CD4-positive, alpha-beta T cell treated with Interleukin-4 for 4 hours (primary cell): ENCODE measurements at places on chromosomes 11 and 22.

DNA sequence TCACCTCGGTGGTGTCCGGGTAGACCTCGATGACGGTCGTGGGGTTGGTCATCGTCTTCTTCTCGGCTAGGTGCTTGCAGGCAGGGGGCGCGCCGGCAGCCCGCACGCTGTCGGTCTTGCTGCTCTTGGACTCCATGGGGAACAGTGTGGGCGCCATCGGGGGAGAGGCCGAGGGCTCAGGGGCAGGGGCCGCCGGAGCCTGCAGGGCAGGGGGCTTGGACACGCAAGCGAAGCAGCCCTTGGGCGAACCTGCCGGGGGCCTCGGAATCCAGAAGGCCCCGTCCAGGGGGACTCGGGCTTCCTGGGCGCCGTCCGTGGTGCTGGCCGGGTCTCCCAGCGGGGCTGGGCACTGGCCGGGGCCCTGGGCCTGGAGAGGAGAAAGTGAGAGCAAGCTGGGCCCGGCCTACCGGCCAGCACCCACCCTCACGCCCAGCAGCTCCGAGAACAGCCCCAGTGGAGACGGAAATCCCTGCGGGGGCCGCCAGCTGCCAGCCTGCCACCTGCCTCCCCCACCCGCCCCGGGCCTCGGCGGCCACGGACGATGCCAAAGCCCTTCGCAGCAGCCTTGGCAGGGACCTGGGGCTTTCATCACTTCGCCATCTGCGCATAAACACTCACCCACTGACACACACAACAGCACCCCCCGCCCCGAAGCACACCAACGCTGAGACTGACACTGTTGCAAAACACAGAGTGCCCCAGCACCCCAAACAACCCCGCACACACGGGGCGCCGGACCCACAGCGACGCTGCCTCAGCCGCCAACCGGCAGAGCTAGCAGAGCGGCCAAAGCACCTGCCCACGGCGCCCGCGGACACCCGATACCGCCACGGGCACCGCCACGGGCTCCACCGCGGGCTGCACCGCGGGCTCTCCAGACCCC, 2.4 kb downstream of the IFITM10 start:
- DNase-seq: no peak

- DNase-seq: no peak
Measured at GRCh38 chr22:30336752-30337460, 10.2 kb upstream of the TBC1D10A start.

DNA sequence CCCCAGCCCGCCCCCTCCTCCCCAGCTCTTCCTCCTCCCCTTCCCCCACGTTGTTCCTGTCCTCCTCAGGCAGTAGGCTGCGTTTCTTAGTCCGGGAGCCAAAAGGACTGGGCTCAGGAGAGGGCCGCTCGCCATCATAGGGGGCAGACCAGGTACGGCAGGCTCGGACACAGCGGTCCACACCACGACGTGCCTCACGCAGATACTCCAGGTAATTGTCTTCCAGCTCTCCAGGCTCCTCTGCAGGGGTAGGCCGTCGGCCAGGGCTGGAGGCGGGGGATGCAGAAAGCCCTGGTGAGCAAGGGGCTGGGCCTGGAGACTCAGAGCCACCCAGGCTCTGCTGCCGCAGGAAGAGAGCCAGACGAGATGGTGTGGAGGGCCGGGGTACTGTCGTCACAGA, 12.4 kb downstream of the C11orf42 start:
- no peak for DNase-seq

GRCh38 chr22:43481568-43482317, 69.9 kb downstream of the MPPED1 start:
- DNase-seq: no peak

DNA sequence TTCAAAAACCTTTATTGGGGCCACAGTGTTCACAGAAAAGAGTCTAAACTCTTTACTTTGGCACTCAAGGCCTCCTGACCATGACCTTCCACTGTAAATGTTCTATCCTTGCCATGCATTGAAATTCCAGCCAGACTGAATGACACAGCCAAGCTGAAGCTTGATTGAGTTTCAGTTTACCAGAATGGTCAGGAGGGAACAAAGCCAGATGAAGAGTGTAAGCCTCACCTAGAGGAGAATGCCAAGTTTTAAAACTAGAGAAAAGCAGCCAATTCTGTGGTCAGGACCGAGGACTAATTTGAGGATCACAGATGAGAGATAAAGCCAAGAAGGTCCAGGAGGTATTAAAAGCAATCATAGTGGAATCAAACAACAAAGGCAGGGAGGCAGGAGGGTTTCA, 215.3 kb downstream of the KCNA4 start:
- no peak for DNase-seq

DNA sequence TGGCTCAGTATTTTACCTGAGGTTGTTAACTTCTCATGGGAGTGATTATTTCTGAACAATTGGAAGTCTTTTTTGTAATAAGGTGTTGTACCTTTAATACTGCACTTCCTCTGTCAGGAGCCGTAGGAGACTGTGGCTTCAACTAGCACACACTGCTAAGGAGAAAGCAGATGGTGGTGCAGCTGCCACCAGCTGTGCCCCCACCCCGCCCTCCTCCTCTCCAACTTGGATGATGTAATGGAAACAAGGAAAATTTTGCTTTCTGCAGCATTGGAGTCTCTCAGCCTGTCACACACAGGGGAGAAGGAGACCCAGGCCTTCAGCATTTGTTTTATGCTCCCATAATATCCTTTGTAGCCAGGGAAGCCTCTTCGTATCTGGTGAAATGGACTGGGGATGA, 91.2 kb downstream of the TEAD1 start:
- DNase-seq: no peak

GRCh38 chr11:128291007-128291406, 296.4 kb downstream of the ETS1 start:
- no peak for DNase-seq

- DNase-seq: no peak
Measured at GRCh38 chr22:33817512-33818127, 102.7 kb downstream of the LARGE1 start.

DNA sequence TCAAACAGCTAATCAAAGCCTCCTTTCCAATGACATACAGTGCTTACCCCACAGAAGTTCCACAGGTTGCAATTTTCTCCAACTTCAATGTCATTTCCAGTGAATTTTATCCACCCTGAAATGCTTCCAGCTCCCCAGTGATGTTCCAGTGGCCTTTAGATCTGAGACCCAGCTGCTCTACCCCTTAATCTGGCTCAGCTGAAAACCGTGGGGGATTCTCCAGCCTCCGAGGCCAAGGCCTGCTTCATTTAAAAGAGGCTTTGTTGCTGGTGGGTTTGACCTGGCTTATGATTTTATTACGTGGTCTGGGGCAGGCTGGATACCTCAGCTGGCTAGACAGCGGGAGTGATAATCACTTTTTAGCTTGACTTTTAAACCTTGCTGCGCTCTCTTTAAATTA, 10.9 kb downstream of the HEPHL1 start:
- DNase-seq: no peak

GRCh38 chr22:50267591-50268390, 2.4 kb downstream of the MAPK11 start:
- DNase-seq: peak; percentile 40

- DNase-seq: no peak
Measured at GRCh38 chr11:10931761-10932670, 74.2 kb upstream of the ZBED5 start.

DNA sequence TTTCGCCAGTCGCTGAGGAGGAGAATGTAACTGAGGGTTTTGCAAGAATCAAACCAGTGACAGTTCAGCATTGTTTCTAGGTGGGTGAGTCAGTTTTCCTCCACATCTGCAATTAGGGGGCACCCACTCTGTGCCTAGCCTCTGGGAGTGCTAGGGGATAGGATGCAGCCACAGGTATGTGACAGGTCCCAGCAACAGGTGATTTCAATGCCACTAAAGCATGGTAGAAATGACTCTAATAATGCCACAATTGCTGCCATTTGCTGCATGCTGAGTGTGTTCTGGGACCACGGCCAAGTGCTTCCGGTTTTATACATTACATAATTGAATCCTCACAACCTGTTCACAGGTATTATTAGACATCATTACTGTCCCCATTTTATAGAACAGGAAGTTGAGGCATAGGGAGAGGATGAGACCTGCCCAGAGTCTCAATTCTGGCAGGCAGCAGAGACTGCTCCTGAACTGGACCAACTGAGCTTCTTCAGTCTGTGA, 556 bp downstream of the CRYBB2 start:
- DNase-seq: no peak

DNA sequence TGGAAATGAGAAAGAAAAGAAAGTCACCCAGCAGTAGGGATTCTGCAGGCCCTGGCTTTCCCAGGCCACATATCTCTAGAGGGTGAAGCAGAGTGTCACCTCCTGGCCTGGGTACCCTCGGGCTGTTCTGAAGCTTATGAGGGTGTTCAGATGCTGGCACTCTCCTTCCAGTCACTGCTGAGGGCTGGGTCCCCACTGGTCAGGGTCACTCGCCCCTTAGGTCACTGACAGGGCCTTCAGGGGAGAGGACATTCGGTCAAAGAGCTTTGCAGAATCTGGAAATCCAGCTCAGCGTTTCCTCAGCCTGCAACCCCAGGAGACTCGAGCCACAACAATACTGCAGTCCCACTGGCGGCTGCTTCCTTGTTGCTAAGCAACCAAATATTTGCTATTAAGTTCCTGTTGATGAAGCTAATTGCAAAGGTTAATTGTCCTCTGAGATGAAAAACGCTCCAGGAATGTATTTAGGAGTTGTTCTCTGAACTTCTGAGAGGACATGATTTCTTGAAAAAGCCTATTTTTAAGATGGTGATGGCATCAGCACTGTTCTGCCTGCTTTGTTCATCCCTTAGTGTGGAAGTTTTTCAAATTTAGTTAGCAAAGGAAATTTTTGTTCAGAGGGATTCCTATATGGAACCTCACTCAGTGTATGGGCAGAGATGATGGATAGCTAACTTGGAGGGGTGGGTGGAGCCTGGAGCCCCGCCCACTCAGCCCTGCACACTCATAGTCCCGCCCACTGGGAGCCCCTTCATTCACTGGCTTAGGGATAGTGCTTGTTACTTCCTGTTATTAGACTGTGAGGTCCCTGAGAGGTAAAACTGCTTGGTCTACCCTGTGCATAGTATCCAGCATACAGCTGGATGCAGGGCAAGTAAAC, 109.2 kb downstream of the CSNK2A3 start:
- DNase-seq: peak; percentile 77

- no peak for DNase-seq
Measured at GRCh38 chr22:35375031-35375430, 5.9 kb upstream of the HMOX1 start.

DNA sequence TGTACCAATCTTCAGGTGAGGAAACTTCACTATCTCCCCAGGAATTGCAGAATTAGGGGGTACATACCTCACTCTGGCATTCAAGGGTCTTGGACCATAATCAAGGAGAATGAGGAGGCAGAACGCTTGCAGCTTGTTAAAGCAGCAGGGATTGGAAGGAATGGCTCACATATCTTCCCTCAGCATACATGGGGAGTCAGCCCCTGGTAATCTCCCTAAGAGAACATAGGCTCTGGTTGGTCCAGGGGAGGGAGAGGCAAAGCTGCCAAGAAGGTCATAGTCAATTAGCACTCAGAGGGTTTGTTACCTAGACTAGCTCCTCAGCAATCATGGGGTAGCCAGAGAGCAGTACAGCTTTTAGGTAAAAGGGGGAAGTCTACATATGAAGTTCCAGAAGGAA, 256.8 kb downstream of the INSC start:
- no peak for DNase-seq

- DNase-seq: no peak
Measured at GRCh38 chr11:111123463-111124398, 121.8 kb upstream of the POU2AF2 start.

- DNase-seq: peak; percentile 39
Measured at GRCh38 chr11:456533-456932, 6.5 kb downstream of the PTDSS2 start.

DNA sequence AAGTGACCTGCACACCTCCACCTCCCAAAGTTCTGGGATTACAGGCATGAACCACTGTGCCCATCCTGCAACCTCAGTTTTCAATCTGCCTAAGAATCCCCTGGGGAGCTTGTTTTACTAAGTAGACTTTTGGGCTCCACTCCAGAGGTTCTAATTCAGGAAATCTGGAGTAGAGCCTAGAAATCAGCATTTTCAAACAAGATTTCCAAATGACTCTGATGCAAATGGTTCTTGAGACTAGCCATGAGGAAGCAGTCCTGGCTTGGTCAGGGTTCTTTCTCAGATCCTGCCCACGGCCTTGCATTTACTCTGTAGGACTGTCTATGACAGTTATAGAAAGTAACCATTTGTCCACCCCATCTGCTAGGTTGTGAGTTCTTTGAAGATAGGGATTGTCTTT, 1.6 kb upstream of the KCNE3 start:
- no peak for DNase-seq

- DNase-seq: no peak
Measured at GRCh38 chr11:5336331-5336730, 7.0 kb downstream of the OR51B5 start.

DNA sequence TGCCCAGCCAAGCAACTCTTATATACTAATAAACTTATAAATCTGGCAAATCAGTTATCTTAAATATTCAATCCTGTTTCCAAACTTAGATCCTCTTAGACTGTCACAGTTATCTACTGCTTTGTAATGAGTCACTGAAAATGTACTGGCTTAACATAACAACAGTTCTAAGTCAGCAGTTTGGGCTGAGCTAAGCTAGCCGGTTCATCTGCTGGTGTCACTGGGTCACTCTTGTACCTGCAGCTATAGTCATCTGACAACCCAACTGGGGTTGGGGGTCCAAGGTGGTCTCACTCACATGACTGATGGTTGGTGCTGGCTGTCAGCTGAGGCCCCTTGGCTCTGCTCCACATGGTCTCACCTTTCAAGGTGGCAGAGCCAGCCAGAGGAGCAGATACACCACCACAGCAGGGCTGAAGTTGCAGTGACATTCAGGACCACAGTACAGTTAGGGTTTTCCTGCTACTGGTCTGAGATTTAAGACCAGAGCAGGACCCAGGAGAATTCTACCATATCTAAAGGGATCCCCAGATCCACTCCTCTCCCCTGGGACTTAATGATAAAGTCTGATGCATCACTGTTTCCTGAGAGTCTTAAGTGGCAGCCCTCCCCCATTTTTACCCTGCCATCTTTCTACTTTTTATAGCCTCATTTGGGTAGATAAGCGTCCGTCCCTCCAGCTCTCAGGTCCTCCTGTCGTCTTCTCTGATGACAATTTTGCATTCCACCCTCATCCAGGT, 7.9 kb upstream of the MACROD1 start:
- DNase-seq: no peak

DNA sequence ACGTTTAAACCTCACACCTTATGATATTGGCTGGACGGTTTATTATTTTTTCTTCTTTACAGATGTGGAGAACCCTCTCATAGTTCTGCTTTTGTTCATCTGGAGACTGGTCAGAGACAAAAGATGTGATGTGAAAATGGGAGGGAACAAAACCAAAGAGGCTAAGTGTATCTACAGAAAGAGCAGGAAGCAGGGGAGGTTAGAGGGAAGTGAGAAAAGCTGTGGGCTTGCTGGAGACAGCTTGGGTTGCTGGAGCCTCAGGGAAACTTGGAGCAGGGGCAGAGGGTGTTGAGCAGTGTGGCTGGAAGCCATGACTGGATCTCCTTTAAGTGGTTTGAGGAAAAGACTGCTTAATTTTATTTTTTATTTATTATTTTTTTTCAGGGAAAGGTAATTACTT, 79.0 kb upstream of the SNX19 start:
- no peak for DNase-seq

GRCh38 chr11:69984457-69985261, 93.5 kb upstream of the ANO1 start:
- no peak for DNase-seq

GRCh38 chr22:46192210-46192993, 42.1 kb downstream of the PPARA start:
- no peak for DNase-seq

GRCh38 chr11:36249246-36249645, 40.0 kb downstream of the COMMD9 start:
- no peak for DNase-seq
